ENCODE measurements at places on chromosomes 3 and 15.

- DNase-seq = no peak
Measured at GRCh38 chr3:4335840-4336562, 32.8 kb downstream of the SETMAR start.

GRCh38 chr3:69094467-69095205 is 9.9 kb downstream of the ARL6IP5 start:
- no peak for DNase-seq

GRCh38 chr3:128366652-128367051 is 100.0 kb downstream of the DNAJB8 start:
- DNase-seq = no peak

GRCh38 chr3:8982509-8982908 is 19.2 kb upstream of the RAD18 start:
- DNase-seq = no peak

- DNase-seq = no peak
Measured at GRCh38 chr15:89384176-89384604, 49.6 kb upstream of the POLG start.
